Fibroblast of upper back skin (primary cell): ENCODE measurements at places on chromosomes 3 and 15.

DNA sequence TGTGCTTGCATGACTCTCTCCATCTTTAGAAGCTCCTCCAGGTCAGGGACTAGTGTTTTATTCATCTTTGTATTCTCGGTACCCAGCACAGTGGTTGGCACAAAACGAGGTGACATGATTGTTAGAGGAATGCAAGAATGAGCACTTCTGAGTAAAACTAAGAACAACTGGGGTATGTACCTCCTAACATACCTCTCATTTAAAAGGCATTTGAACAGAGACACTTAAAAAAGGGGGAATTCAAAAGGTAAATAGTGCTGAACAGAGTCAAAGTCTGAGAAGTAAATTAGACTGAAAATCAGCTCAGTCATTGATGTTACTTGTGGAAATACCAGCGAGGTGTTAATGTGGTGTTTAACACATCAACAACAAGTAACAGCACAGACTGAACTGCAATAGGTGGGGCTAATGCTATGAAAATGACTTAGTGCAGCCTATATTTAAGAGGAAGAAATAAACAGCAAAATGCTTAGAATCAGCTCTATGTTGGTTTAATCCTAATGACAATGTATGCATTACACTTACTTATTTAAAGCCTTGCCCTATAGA, 102.4 kb downstream of the TMCO5A start:
- DNase-seq, result no peak

DNA sequence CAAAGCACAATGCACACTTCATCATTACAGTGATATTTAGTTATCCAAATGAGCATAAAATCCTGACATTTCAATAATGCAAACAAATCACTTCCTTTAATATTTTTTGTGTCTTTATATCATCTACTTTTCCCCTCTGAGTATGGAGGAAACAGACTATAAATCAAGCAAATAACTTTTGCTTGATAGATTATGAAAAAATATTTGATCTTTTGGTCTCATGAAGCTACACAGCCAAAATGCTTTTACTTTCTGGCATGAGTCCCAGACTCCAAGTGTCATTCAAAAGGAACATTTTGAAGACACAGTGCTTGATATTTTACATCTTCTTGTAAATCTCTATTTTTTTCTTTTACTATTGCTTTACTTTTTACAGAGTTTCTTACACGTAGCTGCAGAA, 215.3 kb upstream of the ROBO1 start:
- DNase-seq, result peak; percentile 7

DNA sequence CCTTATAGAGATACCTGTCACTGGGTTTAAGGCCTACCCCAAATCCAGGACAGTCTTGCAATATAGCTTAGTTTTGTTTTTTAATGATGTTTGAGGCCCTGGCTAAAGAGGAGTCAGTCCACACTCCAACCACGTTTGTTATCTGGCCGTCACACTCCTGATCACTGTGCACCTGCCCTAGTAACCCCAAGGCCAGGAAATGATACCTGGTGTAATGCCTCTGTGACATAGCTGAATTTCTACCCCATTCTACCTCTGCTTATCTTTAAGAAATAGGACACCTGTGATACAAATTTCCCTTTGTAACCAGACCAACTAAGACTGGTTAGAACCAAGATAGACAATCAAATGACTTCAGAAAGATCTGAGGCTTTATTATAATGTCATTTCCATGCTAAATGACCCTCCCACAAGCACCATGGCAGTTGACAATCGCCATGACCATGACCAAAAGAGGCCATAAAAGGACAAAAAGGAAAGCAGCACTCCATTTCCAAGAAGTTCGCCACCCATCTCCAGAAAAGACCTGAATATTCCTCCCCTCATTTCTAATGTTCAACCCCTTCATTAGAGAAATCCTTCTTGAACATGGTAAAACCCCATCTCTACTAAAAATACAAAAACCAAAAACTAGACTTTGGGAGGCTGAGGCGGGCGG, 4.8 kb upstream of the RTP3 start:
- no peak for DNase-seq

GRCh38 chr15:48925714-48926223, 38.0 kb downstream of the SHC4 start:
- DNase-seq, result peak; percentile 93

DNA sequence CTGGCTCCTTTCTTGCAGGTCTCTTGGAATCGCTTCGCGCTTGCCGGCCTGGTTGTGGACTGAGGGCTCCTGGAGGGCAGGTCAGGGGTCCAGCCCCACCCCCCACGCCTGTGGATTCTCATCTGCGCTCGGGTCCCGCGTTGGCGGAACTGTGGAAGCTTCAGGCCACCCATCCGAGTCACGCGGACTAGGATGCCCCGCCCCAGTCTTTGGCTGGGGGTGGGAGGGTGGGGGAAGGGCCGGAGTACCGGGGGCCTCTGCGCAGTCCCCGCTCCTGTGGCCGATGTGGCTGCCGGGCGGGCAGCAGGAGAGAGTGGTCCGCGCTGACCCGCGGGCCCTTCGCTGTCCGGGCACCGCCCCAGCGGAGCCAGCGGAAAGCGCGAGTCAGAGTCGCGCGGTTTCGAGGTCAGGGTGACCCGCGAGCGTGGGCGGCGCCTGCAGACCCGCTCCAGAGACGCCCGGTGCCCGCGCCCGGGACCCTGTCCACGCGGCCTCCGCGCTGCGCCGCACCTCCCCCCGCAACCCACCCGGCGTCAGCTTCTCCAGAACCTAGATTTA, 114.2 kb downstream of the KLF13 start:
- peak; percentile 31 for DNase-seq

- no peak for DNase-seq
Observed at GRCh38 chr15:47787875-47788274, 70.6 kb downstream of the SEMA6D start.

GRCh38 chr15:23050708-23051107, 11.3 kb upstream of the TUBGCP5 start:
- DNase-seq, result no peak

GRCh38 chr15:57589754-57590153, 1.9 kb upstream of the MYZAP start:
- DNase-seq, result no peak

DNA sequence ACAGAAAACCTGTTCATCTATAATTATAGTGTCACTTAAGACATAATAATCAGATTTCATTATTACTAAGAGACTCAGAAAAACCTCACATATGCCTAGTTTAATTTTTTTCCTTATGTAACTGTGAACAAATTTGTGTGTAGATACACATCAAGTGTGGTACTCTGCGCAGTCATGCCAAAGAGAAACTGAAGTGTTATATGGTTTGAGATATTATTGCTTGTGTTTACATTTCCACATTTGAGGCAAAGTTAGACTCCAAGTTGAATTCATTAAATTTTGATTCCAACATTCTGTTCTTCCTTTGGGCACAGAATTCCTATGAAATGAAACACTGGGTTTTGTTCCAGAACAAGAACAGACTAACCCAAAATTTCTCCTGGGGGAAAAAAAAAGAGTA, 2.2 kb downstream of the MBNL1 start:
- no peak for DNase-seq

GRCh38 chr15:92165001-92165346, 228.7 kb upstream of the ST8SIA2 start:
- DNase-seq, result no peak

DNA sequence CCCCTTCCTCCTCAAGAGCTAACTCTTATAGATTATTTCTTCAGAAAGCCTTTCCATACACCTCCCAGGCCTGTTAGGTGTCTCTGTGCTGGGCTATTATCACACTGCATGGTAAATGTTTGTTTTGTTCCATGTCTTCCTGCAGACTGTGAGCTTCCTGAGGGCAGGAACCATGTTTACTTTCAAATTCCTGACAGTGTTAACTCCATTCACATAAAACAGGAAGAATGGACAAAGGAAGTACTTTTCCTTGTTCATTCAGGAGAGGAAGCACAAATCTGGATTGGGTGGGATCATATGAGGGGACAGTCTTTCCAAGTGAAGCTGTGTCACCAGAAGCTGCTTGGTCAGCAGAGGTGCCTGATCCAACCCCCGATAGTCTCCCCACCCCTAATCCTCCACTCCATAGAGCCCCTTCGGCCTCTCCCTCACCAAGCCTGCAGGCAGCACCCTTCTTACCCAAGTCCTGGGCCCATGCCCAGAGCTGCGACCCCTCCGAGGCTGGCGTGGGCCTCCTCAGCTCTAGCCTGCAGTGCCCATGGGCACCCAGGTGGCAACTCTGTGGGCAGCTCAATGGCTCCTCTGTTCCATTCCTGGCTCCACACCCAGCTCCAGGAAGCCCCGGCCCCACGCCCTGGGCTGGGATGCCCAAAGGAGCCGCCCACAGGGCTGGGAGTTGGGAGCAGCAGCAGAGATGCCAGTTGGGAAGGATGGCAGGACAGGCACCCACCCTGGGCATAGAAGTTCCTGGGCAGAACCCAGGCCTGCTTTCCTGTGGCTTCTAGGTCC, 6.9 kb downstream of the SHF start:
- DNase-seq, result no peak

DNA sequence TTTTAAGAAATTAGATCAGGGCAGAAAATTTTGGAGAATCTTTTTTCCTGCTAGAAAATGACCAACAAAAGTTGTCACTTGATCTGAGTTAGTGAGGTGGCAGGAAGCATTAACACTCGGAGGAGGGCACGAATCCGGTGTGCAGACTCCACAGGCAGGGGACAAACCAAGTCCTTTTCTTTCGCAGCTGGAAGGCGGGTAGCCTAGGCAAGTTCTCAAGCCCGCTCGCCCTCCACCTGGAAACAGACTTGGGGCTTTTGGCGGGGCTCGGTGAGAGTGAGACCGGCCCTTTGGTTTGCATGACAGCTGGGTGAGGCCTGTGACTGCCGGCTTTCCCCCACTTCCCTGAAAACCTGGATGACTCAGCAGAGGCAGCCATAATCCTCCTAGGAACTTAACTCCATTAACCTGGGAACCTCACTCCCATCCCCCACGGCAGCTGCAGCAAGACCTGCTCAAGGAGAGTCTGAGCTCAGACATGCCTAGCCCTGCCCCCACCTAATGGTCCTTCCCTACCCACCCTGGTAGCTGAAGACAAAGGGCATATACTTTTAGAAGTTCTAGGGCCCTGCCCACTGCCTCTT, 134.8 kb downstream of the MFSD1 start:
- no peak for DNase-seq

GRCh38 chr3:159765030-159765859, 223.4 kb upstream of the IL12A start:
- peak; percentile 100 for DNase-seq

- DNase-seq, result no peak
Observed at GRCh38 chr3:32113981-32114545, 7.6 kb downstream of the GPD1L start.

DNA sequence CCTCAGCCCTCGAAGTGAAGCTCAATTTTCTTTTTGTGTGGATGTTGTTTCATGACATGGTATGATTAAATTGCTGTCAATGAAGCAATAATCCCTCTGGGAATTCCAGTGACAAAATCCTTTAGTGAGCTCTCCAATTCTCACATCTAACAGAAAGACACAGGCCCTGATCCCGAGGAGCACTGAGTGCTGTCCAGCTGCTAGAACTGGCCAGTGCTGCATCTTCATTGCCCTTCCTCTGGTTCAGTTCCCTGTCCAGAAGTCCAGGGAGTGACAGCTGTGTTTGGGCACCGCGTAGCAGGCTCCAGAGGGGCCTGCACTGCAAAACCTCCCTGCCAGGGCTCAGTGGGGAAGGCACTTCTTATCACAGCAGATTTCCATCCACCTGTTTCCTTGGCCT, 516.8 kb upstream of the ATP11B start:
- DNase-seq, result no peak

- no peak for DNase-seq
Observed at GRCh38 chr3:172700256-172700655, 10.6 kb downstream of the NCEH1 start.

- DNase-seq, result no peak
Observed at GRCh38 chr3:30776186-30776815, 118.2 kb downstream of the GADL1 start.

DNA sequence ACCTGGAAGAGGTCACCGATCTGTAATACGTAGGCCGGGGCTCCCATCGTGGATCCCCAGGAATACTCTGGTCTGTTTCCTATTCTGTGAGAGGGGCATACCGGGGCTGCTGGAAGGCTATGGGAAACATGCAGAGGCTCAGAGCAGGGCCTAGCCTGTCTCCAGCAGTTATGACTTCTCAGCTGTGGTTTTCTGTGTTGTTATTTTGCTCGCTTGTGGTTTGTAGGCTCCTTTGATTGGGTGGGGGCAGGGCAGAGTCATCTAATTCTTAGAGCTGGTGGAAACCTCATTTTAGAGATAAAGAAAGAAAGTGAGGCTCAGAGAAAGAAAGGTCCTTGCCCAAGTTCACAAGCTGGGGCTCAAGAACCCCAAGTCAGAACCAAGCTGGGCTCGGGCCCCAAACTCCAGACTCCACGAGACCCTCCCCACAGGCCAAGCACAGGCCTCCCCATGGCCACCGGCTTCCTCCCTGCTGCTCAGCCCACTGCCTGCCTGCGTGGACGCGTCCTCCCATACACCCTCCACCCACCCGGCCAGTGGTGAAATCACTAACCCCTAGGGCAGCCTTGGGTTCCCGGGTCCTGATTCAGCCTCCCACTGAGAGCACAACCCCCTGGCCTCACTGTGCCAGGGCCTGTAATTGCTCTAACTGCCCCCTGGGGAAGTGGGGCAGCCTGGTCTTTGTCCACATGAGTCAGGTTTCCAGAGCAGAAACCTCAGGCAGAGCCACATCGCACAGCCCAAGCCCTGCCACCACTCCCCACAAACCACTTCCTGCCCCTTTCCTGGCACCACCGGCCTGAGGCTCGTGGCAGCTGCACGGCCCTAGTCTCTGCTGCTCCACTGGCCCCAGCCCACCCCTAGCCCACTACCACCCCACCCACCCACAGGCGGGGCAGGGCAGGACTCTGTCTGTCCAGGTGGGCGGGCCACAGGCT, 270.8 kb downstream of the UACA start:
- DNase-seq, result peak; percentile 85

GRCh38 chr15:74043425-74044266, 38.7 kb downstream of the GOLGA6A start:
- DNase-seq, result no peak

DNA sequence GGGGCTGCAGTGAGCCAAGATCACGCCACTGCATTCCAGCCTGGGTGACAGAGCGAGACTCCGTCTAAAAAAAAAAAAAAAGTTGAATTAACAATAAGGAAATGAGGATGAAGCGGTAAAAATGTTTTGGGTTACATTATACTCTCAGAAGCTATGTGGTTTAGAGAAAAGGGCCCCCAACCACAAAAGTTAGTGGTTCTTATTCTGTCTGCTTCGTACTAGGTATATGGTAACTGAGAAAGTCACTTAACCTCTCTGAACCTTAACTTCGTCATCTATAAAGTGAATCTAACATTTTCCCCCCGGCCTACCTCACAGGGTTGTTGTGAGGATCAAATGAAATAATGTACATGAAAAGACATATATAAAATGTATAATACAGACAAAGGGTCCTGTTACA, 38.4 kb upstream of the EHHADH start:
- no peak for DNase-seq

GRCh38 chr3:10166213-10166604, 1.5 kb downstream of the IRAK2 start:
- no peak for DNase-seq
